Fibroblast of skin of right quadriceps (primary cell): ENCODE measurements at places on chromosomes 2 and 18.

GRCh38 chr18:79988451-79989194 is at the start of gene TXNL4A:
Gene TXNL4A (minus strand): TSS chr18:79988563. CDS start chr18:79988392, 171 bp downstream.
- peak; percentile 84 for DNase-seq

DNA sequence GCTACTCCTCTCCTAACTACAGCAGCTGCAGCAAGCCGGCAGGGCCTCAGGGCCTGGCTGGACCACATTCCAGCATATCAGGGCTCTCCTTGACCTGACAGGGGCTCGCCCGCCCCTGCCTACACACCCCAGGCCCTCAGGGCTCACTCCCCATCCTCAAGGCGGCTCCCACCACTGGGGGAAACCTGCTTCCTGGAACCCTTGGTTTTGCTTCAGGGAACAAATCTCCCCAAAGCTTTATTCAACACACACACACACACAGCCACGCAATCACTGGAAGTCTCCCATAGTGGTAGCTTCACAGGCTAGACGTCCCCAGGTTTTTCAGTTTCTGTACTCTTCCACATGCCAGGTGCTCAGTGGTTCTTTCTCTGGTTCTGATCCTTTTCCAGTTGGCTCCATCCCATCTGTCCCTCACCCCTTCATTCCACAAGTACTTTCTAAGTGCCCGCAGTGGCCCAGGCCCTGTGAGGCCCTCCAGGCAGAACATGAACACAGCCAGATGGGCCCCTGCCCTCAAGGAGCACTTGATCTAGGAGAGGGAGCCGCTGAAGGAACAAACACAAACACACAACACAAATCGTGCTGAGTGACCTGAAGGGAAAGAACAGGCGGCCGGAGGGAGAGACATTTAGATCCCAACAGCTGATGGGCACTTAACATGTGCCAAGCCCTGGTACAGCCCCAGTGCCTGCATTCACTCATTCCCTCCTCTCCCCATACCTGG is 51.1 kb downstream of the TNS1 start:
- DNase-seq: no peak

DNA sequence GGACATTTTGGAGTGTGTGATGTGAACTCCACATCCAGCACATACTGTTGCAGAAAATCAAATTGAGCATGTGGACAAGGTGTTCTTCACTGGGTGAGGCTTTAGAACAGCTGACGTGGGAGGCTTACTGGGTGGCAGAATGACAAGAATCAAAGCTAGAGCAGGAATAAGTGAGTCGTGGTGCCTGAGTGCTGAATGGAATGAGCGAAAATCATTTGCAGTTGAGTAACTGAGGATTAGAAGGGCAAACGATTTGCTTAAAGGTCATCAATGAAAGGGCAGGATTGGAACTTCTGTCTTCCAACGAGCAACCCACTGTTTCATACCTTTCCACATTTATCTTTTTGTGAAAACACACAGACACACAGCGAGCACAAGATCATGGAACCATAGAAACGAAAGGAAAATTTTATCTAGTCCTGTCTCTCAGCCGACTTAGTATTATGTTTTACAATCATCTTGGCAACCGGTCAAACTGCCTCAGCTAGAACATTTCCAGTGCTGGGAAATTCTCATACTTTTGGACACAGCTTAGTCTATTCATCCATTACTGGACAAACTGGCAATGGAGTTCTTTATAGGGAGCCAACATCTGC is 7.2 kb upstream of the DAW1 start:
- peak; percentile 34 for DNase-seq

DNA sequence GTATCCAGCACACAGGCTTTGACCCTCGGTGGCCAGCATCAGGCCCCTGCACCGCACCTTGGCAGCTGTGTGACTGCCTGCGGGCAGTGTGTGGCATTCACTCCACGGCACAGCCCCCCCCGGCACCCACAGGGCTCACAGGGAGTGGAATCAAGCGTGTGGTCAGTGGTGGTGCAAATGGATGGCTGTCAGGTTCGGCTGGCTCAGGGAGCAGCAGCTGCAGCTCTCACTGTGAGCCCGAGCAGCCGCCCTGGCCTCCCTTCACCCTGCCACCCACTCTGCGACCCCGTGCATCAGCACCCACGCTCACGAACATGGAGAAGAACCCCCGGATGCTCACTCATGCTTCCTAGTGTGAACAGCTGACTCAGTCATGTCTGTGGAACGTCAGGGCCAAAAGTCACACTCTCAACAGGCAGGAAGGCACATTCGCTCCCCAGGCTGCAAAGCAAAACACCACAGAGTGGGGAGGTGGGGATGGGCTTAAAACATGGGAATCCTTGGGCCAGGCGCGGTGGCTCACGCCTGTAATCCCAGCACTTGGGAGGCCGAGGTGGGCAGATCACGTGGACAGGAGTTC is 41.5 kb upstream of the GPC1 start:
- DNase-seq: peak; percentile 22

DNA sequence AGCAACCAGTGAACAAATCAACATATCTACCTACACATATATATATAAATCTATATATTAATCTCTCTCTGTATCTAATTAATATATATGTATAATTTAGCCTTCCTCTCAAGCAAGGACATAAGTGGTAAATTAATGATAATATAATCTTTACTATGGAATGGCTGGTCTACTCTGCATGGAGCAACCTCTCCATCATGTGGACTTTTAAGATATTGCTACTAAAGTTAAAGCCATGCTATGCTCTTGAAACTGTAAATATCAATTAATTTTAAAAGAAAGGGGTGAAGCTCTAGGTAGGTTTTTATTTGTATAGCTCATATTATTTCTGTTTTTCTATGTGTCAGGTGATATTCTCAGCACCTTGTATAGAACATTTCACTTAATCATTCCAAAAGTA is 147.0 kb downstream of the PPP1R1C start:
- no peak for DNase-seq

GRCh38 chr2:241068136-241068941 is 33.7 kb downstream of the MTERF4 start:
- DNase-seq: no peak

DNA sequence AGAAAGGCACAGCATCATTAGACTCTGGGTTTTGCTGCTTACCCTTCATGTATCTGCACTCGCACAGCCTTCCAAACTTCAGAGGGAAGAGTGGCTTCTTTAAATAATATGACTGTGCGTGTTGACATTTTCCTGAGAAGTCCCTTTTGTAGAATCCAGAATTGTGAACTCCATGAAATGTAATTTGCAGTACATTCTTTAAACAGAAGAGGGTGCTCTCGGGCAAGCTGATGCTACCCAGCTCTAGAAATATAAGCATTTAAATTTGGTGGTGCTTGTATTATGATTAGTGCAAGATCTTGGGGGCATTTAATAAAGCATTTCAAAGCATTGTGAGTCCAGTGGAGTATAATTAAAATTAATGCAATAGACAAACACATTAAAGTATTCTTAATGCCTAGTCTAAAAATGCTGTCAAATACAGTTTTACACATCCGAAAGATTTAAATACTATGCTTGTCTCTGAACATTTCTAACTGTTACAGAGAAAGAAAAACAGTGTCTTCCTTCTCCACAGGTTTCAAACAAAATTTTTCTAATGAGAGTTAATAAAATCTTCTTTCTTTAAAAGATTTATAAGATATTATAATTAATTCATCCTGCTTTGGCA is 17.3 kb upstream of the GTF2A1L start:
- peak; percentile 41 for DNase-seq

GRCh38 chr2:173716458-173717052 is 248.6 kb downstream of the SP3 start:
- no peak for DNase-seq

GRCh38 chr2:111116843-111117597 is 3.7 kb upstream of the BCL2L11 start:
- DNase-seq: peak; percentile 74

DNA sequence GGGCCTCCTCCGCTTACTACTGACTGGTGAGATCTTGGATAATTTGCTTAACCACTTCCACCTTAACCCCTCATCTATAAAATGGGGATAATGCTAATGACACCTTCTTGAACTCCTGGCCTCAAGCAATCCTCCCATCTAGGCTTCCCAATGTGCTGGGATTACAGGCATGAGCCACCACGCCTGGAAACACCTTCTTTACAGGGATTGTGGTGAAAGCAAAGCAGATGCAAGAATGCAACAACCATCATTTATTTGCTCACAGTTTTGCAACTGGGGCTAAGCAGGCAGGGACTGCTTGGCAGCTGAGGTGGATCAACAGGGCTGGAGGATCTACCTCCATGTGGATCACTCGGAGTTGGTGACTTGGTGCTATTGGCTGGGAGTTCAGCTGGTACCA is 76.2 kb upstream of the ZNF532 start:
- DNase-seq: no peak

DNA sequence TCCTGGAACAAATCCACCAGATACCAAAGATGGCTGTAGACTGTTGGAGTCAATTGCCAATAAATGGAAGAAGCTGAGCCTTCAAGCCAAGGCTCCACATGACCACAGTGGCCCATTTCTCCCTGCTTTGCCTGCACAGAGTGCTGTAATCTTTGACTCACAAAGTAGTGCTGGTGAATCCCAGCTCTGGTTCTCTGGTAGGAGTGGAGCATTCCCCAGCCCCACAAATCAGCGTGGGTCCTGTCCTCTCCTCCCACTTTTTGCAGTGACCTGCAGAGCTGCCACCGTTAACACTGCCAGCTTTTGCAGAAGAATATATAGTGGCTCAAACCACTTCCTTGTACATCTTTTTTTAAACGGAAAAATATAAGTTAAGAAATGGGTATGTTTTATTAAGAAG is 93.9 kb downstream of the MGAT5 start:
- DNase-seq: peak; percentile 12

- DNase-seq: peak; percentile 34
These were observed 327.2 kb upstream of the TRIB2 start for GRCh38 chr2:12389344-12390045.

GRCh38 chr18:9434122-9434701 is 41.1 kb upstream of the RALBP1 start:
- no peak for DNase-seq

- no peak for DNase-seq
These were observed 16.7 kb downstream of the BMP10 start for GRCh38 chr2:68854476-68854875.

- no peak for DNase-seq
These were observed 13.6 kb downstream of the ARID5A start for GRCh38 chr2:96549967-96550786.

DNA sequence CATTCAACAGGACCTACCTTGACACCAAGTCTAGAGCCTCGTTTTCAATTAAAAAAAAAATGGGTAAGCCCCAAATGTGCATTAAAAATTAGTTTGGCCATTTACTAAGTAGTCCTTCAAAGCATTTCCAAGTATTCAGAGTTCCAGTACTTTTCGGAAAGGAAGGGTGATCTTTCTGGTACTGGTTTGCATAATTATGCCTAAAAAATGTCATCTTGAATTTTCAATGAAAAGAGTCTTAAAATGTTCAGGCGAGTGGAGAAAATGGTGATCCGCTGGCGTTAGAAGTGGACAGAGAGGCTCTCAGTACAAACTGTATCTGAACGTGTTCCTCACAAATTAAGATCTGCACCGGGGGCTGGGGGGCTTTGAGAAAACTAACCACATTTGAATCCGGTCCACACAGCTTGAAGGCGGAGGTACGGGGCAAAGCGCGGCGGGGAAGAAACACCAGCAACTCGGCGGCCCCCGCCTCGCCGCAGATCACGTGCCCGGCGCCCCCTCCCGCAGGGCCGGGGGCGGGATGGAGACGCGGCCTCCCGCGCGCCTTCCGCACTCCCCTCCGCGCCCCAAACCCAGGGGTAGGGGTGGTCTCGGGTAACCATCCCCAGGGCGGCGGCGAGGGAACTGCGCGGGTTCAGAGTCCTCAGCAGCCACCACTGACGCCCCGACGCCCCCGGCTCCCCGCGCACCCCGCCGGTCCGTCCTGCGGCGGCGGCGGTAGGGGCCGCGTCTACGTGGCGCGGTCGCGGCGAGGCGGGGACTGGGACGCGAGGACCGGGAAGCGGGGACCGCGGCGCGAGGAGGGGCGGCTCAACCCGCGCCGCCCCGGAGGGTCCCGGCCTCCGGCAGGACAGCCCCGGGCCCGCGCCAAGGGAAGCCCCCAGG is 564 bp downstream of the LPIN2 start:
- DNase-seq: peak; percentile 30

GRCh38 chr2:224601923-224602322 is 16.8 kb upstream of the CUL3 start:
- DNase-seq: no peak

GRCh38 chr2:134207589-134208209 is 46.2 kb upstream of the MGAT5 start:
- DNase-seq: peak; percentile 38

DNA sequence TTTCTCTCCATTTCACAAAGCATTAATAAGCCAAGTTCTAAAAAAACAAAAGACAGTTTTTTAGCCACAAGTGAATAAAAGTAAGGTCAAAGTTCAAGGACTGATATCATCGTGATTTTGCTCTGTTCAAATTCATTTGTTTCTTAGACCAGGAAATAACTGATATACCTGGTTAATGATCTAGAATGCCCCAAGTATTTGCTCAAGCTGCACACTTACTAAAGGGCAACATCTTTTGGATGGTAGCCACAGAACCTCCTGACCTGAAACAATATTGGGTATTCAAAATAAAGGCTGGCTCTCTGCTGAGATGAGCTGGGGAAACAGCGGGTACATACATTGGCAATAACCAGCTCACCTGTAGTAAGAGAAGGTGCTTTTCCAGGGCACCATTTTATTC is 314.7 kb upstream of the LYPD1 start:
- no peak for DNase-seq

- DNase-seq: no peak
These were observed 18.4 kb downstream of the TMEM247 start for GRCh38 chr2:46497766-46498165.

DNA sequence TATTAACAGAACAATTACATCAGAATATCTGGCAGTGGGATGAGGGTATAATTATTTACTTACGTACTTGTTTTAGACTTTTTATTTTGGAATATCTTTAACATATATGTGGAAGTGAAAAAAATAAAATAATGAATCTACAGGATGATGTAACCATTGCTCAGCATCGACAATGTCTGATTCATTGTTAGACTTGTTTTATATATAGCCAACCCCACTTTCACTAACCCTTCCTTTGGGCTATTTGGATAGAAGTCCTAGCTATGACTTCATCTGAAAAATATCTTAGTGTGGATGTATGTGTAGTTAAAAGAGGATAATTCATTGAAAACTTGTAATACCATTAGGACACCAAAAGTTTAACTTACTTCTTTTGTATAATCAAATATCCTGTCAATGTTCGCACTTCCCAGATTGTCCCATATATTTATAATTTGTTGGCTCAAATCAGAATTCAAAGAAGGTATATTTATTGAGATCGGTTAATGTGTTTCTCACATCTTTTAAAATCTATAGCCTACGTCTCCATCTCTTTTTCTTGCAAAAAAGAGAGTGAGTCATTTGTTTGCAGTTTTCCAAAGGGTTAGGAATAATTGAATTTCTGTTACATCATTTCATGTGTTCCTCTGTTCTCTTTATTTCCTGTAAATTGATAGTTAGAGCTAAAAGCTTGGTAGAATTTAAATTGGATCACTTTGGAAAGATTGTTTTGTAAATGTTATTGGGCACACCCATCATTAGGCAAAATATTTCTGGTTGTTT is 506.1 kb upstream of the FAM98A start:
- peak; percentile 89 for DNase-seq

GRCh38 chr2:221166292-221166691 is 405.8 kb downstream of the EPHA4 start:
- peak; percentile 54 for DNase-seq

GRCh38 chr2:1864981-1865421 is 120.7 kb upstream of the PXDN start:
- no peak for DNase-seq

- peak; percentile 65 for DNase-seq
These were observed 263.2 kb downstream of the TGIF1 start for GRCh38 chr18:3713166-3713565.
